Thyroid gland (tissue), 4 donors: ENCODE measurements at places on chromosomes 7 and 10. TPM values are rescaled to one million over a fixed set of nuclear protein-coding genes. Genes with fewer than 3 reads are reported as not detected.

GRCh38 chr7:141558544-141559183 is 7.5 kb downstream of the AGK start:
- no peak overlapping the region for H3K4me3 ChIP-seq
- H3K4me1 ChIP-seq: no peaks in the 10 kb centered on the region
- no peaks in the 10 kb centered on the region for H3K36me3 ChIP-seq
- no peak for DNase-seq
- H3K27me3 ChIP-seq: no peaks in the 10 kb centered on the region

Gene STRA8
- total RNA-seq: not detected

DNA sequence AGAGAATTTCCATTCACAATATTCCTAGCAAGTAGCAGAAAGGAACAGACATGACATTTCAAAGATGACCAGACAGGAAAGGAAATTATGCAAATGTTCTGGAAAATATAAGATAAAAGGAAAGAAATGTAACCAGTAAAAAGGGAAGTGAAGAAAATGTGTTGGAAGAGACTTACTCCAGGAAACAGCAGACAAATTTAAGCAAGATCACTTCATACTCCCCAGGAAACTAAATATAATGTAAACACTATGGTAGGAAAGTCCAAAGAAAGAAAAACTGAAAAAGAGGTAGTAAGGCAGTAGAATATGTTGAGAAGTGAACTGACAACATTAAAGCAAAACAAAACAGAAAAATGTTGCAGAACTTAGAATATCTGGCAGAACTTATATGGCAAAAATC is 6.4 kb upstream of the ST8SIA6 start:
- no peak for DNase-seq
- no peaks in the 10 kb centered on the region for H3K4me1 ChIP-seq
- no peak overlapping the region for H3K4me3 ChIP-seq
- no peaks in the 10 kb centered on the region for H3K27me3 ChIP-seq

DNA sequence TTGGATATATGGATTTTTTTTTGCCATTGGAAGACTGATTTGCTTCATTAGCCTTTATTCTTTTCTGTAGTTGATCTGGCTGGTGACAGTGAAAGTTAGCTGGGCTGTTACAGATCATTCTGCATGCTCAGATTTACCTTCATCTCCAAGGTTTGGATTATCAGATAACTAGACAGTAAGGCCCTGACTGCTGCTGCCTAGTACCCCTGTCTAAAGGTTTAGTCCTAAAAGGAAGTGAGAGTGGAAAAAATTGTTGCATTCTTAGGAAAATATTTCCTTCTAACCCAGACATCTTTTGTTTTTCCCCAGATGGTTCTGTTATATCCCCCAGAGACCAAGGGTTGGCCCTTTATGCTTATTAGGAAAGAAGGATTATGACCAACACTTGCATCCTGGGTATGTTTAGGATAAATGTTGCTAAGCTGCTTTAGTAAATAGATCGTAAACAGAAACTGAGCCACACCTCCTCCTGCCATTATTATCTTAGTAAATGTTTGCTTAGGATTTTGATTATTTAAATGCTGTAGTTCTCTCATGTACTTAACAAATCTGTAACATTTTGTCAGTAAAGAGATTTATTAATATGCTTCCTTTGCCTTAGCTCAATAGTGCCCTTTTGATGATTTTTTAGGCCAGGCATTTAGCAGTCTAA is 44.4 kb downstream of the MCU start:
- DNase-seq: no peak
- no peaks in the 10 kb centered on the region for H3K36me3 ChIP-seq

- H3K4me3 ChIP-seq: no peak overlapping the region
- no peaks in the 10 kb centered on the region for H3K27me3 ChIP-seq
- no peaks in the 10 kb centered on the region for H3K4me1 ChIP-seq
These were observed 114.0 kb downstream of the BMPER start for GRCh38 chr7:34019301-34019790.

DNA sequence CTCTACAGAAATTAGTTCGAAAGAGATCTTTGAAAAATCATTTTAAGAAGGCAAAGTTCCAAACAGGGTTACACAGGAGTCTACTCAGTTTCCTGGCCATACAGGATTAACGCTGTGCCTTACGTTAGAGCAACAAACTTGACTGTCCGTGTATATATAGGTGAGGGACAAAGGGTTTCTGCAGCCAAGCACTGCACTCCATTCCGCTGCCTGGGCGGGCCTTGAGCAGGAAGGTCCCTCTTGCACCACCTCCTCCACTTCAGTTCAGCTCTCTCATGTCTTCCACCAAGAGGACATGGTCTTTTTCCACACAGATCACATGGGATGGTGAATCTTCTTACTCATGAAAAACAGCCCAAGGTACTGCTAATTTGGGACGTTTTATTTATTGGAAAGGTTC is 43.2 kb downstream of the MCMBP start:
- no peaks in the 10 kb centered on the region for H3K27me3 ChIP-seq
- no peak for DNase-seq
- H3K36me3 ChIP-seq: peaks cover 43% of the 10 kb centered on the region

DNA sequence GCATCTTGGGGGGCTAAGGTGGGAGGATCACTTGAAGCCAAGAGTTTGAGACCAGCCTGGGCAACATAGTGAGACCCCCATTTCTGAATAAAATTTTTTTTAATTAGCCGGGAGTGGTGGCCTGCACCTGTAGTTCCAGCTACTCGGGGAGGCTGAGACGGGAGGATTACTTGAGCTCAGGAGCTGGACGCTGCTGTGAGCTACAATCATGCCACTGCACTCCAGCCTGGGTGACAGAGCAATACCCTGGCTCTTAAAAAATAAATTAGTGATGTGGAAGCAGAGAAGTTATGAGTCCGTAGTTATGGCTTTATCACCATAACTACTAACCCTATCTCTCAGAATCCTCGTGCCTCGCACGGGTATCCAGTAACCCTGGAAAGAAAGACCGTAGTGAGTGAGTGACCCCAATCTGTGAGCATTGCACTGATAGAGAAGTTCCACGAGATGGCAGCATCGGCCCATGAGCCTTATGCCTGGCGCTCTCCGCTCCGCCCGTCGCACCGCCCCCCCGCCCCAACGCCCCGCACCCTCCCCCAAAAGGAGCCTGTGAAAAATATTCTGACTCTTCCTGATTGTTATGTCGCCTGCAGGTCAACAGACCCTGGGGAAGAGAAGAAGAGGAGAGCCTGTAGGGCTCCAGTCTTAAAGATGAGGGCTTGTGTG is 4.9 kb upstream of the SLC29A3 start:
- no peaks in the 10 kb centered on the region for H3K27me3 ChIP-seq
- no peak for DNase-seq
- no peak overlapping the region for H3K27ac ChIP-seq
- peaks cover 32% of the 10 kb centered on the region for H3K4me1 ChIP-seq

- no peak for DNase-seq
- no peak overlapping the region for H3K27ac ChIP-seq
- no peaks in the 10 kb centered on the region for H3K27me3 ChIP-seq
- H3K4me3 ChIP-seq: no peak overlapping the region
- H3K36me3 ChIP-seq: no peaks in the 10 kb centered on the region
- no peaks in the 10 kb centered on the region for H3K4me1 ChIP-seq
These were observed 68.3 kb downstream of the GNA12 start for GRCh38 chr7:2775785-2776184.

GRCh38 chr7:44142028-44142427 is 896 bp upstream of the MYL7 start:
- H3K27me3 ChIP-seq: no peaks in the 10 kb centered on the region
- DNase-seq: no peak
- no peak overlapping the region for H3K4me3 ChIP-seq
- no peaks in the 10 kb centered on the region for H3K36me3 ChIP-seq

DNA sequence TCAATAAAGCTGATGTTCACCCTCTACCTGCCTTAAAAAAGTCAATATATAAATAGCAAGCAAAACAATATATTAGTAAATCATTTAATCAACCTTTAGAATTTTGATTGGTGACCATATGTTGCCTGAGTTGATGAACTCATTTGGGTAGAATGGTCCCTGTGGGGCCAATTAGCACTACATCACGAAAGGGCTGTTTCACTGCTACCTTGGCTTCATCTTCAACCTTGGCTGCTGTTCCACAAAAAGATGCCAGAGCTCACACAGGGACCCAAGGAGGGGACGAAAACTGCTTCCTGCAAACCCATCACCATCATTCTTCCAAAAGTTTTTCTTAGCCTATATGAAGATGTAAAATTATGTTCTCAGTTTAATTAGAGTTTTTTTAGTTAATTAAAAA is 35.4 kb upstream of the HBP1 start:
- H3K36me3 ChIP-seq: no peaks in the 10 kb centered on the region
- DNase-seq: no peak
- H3K4me3 ChIP-seq: no peak overlapping the region
- no peaks in the 10 kb centered on the region for H3K27me3 ChIP-seq

DNA sequence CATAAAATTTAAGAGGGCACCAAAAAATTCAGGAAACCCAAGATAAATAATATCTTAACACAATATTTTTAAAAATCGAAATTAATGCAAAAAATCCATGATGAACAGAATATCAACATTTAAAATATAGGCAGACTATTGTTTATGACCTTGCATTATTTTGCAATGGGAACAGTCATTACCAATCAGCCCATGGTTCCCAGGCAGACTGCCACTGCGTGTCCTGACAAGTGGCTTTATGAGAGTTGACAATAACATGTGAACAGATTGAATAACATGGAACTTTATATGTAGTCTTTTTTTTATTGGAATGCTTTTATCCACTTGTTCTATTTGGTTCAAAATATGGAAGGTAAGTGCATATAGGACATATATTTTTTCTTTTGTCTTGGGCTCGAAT is 3.1 kb upstream of the AVPI1 start:
- H3K4me3 ChIP-seq: no peak overlapping the region
- no peaks in the 10 kb centered on the region for H3K27me3 ChIP-seq
- peak overlapping the region; percentile 97 for H3K27ac ChIP-seq
- no peak for DNase-seq

DNA sequence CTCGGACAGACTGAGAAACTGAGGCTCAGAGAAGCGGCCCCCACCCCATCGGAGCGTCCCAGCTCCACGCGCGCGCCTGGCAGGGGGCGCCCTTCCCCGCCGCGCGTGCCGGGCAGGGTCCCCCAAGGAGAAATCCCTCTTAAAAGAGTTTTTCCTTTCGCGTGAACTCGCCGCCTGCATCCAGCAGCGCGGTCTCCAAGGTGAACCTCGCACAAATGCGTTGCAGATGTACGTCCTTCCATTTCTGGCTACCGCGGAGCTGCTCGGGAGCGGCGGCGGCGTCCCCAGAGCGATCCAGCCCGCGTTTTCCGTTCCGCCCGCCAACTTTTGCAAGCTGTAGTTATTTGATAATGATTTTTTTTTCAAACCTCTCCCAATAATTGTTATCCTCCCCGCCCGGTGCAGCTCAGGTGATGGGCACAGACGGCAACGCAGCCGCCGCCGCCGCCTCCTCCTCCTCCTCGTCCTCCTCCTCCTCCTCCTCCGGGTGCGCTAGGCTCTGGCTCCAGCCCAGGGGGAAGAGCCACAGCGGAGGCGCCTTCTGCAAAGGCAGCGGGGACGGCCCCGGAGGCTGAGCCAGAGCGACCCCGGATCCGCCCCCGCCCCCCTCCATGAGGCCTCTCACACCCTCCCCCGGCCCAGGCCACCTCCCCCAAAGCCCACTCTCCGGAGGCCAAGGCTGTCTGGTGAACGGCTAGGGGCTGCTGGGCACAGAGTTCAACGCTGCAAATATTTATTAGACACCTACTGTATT is 74.0 kb upstream of the CUX1 start:
- DNase-seq: peak; percentile 37
- no peaks in the 10 kb centered on the region for H3K27me3 ChIP-seq
- peak overlapping the region; percentile 39 for H3K4me3 ChIP-seq

Gene PNLIPRP1
- not detected for total RNA-seq

DNA sequence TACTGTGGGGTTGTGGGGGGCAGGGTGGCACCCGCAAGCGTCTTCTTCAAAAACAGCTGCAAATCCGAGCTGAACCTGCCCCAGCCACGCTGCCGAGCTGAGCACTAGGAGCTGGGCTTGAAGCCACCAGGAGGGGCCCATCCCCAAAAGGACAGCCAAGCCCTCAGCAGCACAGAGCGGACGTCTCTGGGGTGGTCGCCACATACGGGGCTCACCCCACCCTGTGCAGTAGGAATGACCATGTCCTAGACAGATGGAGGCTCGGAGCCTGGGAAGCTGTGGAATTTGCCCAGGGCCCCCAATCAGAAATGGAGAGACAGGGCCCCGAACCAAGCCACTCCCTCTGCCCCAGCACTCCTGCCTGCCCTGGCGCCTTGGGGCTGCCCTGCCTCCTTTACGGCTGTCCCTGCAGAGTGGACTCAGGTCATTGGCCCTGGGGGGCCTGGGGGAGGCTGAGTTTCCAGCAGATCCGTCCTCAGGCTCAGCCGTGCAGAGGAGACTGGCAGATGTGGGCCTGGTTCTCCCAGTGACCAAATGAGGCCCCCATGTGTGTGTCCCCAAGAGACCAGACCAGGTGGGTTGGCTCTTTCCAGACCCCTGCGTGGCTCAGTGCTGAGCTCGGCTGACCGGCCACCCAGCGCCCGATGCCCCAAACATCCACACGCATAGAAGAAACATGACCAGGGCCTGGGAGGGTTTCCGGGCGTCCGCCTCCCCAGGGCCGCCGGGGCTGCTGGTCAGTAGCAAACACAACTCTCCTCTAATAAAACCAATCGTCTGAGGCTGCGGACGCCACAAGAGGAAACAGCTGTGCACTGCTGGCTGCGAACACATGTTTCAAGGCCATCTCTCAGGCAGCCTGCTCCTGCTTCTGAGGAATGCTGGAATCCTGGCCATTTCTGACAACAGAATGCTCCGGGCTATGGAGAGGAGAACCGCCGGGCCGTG is 54.9 kb downstream of the PDGFA start:
- H3K36me3 ChIP-seq: no peaks in the 10 kb centered on the region
- no peak for DNase-seq
- H3K4me1 ChIP-seq: peaks cover 5% of the 10 kb centered on the region
- no peaks in the 10 kb centered on the region for H3K27me3 ChIP-seq
- no peak overlapping the region for H3K27ac ChIP-seq

Gene C7orf57
- total RNA-seq: not detected

- H3K27ac ChIP-seq: no peak overlapping the region
- DNase-seq: no peak
- H3K27me3 ChIP-seq: no peaks in the 10 kb centered on the region
- H3K4me3 ChIP-seq: no peak overlapping the region
- no peaks in the 10 kb centered on the region for H3K4me1 ChIP-seq
These were observed 1225.5 kb upstream of the CELF2 start for GRCh38 chr10:9792181-9792580.

DNA sequence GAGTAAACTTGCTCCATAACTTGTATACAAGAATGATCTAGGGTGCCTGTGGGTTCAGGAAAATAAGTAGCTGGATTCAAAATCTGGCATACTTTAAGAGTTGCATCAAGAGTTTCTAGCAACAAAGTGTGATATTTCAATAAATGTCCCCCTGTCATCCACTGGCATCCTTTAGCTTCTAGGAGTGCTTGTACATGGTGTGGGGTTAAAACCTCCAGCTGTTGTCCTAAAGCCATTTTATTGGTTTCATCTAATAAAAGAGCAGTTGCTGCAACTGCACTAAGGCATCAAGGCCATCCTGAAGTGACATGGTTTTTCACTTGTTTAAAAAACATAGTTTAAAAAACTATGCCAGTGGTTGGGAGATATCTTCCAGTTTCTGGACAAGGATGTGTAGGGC is 148.4 kb downstream of the INHBA start:
- no peaks in the 10 kb centered on the region for H3K4me1 ChIP-seq
- no peak overlapping the region for H3K4me3 ChIP-seq
- no peak overlapping the region for H3K27ac ChIP-seq
- no peaks in the 10 kb centered on the region for H3K27me3 ChIP-seq
- no peak for DNase-seq

Gene CALHM2
- total RNA-seq: 47.3 TPM

Gene SLIT1
- total RNA-seq: under 0.01 TPM
